NCI-H187 (cell line): ENCODE measurements at places on chromosomes 11 and 22.

- DNase-seq = no peak
These were observed 20.1 kb downstream of the SUN2 start for GRCh38 chr22:38735465-38736256.

- DNase-seq = no peak
These were observed 73.3 kb downstream of the ENTHD1 start for GRCh38 chr22:39820256-39820655.

- DNase-seq = no peak
These were observed 124.2 kb downstream of the SWAP70 start for GRCh38 chr11:9787981-9788521.

DNA sequence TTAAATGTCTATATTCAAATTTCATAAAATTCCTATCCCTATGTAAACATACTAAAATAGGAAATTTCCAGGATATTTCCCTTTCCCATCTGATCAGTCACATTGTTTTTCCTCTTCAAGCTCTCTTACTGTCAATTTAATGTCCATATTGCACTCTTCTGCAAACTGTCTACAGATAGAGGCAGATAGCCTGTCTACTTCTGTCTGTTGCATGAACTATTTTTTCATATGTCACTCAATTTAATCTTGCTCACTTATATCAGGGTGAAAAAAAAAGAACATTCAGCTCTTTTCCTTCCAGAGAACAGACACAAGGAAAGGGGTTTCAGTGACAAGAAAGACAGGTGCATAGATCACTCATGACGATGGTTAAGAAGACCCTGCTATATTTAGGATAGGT, 1013.9 kb upstream of the CCDC90B start:
- no peak for DNase-seq

- DNase-seq = no peak
These were observed 35.0 kb downstream of the DSCAML1 start for GRCh38 chr11:117761993-117762392.

GRCh38 chr22:27241430-27242321, 559.9 kb downstream of the MN1 start:
- DNase-seq = no peak
